ENCODE measurements at places on chromosomes 12 and 14. TPM values are rescaled to one million over a fixed set of nuclear protein-coding genes. Genes with fewer than 3 reads are reported as not detected.
A peak's percentile ranks its signal among the peaks of the same experiment; 100 is the strongest.

RGS6 gene
- total RNA-seq, result 23.0 TPM

KSR2 gene
- total RNA-seq, result not detected

GRCh38 chr14:65922142-65922541, 509.6 kb downstream of the FUT8 start:
- no peak overlapping the region for H3K27ac ChIP-seq
- H3K36me3 ChIP-seq, result no peaks in the 10 kb centered on the region
- no peak for DNase-seq
- H3K27me3 ChIP-seq, result peaks cover 81% of the 10 kb centered on the region

KLHDC1 gene
- 10.0 TPM for total RNA-seq

GRCh38 chr14:46051796-46052195, 599.8 kb downstream of the RPL10L start:
- H3K36me3 ChIP-seq, result no peaks in the 10 kb centered on the region
- no peak for DNase-seq
- H3K4me3 ChIP-seq, result no peak overlapping the region
- H3K27ac ChIP-seq, result no peak overlapping the region

DNA sequence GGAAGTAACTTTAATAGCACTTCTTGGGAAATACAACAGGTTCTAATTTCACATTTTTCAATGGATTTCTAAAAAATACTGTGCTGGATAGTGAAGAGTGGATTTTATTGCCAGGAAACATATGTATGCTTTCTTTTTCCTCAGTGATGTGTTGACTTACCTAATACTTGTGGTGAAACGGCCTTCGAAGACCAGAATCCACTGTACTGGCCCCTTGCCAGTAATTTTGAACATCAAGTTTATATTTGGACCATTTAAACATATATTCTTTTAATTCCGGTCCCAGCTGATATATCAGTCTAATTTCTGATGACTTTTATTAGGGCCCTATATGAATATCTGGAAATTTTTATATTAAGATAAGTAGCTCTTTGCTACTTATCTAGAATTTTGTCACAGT, 1.8 kb downstream of the MSRB3 start:
- peak overlapping the region; percentile 94 for H3K4me3 ChIP-seq
- DNase-seq, result no peak
- no peaks in the 10 kb centered on the region for H3K27me3 ChIP-seq
- no peak overlapping the region for H3K27ac ChIP-seq

ANG gene
- total RNA-seq, result 3.7 TPM

TAS2R50 gene
- 0.47 TPM for total RNA-seq

GRCh38 chr12:25957793-25958427, 572 bp upstream of the RASSF8 start:
- H3K27me3 ChIP-seq, result no peaks in the 10 kb centered on the region
- H3K27ac ChIP-seq, result peak overlapping the region; percentile 99
- H3K4me3 ChIP-seq, result peak overlapping the region; percentile 90
- H3K36me3 ChIP-seq, result peaks cover 14% of the 10 kb centered on the region
- no peak for DNase-seq

DNA sequence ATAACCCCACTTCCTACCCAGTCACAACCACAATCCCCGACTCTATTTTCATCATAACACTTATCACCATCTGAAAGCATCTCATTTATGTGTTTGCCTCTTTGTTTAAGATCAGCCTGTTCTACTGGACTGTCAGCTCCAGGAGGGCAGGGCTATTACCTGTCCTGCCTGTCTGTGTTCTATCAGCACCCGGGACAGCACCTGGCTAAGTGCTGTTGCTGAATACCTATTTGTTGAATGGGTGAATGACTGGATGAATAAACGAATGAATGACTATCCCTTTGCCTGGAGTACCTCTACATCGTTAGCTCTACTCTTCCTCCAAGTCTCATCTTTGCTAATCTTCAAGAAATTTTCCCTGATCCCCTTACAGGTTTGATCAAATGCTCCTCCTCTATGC, 69.0 kb downstream of the WSCD2 start:
- DNase-seq, result no peak
- H3K36me3 ChIP-seq, result no peaks in the 10 kb centered on the region
- no peak overlapping the region for H3K4me3 ChIP-seq
- no peak overlapping the region for H3K27ac ChIP-seq
- H3K4me1 ChIP-seq, result no peaks in the 10 kb centered on the region

CLMN gene
- 3.7 TPM for total RNA-seq

DNA sequence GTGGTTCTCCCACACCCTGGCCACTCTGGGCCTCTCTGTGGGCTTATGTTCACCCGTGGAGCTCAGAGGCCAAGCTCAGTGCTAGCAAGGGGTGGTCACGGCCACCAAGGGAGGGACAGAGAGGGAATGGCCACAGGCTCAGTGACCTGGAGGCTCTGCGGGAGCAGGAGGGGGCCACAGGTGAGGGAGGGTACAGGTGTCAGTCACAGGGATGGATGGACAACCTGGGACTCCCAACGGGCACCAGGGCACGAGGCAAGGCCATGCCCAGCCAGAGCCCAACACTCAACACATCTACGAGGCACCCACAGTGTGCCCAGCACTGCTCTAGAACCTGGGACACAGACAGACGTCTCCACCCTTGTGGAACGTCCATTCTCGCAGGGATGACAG, 11.3 kb downstream of the NCOR2 start:
- H3K27ac ChIP-seq, result no peak overlapping the region
- no peaks in the 10 kb centered on the region for H3K27me3 ChIP-seq
- DNase-seq, result no peak

DNA sequence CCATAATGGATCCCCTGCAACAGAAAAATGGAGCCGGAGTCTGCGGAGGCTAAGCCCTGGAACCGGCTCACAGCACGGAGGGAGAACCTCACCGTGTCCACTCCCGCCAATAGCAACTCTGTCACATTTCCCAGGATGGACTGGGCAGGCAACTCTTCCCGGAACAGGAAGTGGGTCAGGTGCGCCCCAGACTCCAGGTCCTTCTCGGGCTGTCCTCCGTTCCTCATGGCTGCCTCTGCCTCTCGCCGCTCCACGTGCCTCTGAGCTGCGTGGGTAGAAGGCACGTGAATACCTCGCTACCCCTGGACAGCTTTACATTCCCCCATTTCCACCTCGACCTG, 2.2 kb downstream of the CYP27B1 start:
- H3K4me1 ChIP-seq, result peaks cover 30% of the 10 kb centered on the region
- peaks cover 55% of the 10 kb centered on the region for H3K27me3 ChIP-seq
- no peak for DNase-seq
- H3K36me3 ChIP-seq, result peaks cover 7% of the 10 kb centered on the region
- peak overlapping the region; percentile 62 for H3K4me3 ChIP-seq
- H3K27ac ChIP-seq, result no peak overlapping the region

MYH6 gene
- total RNA-seq, result 1,823 TPM

- DNase-seq, result no peak
- H3K4me1 ChIP-seq, result no peaks in the 10 kb centered on the region
- no peaks in the 10 kb centered on the region for H3K36me3 ChIP-seq
- no peak overlapping the region for H3K27ac ChIP-seq
- no peak overlapping the region for H3K4me3 ChIP-seq
- H3K27me3 ChIP-seq, result peaks cover 60% of the 10 kb centered on the region
These were observed 38.0 kb upstream of the BDKRB2 start for GRCh38 chr14:96166461-96167223.

DNA sequence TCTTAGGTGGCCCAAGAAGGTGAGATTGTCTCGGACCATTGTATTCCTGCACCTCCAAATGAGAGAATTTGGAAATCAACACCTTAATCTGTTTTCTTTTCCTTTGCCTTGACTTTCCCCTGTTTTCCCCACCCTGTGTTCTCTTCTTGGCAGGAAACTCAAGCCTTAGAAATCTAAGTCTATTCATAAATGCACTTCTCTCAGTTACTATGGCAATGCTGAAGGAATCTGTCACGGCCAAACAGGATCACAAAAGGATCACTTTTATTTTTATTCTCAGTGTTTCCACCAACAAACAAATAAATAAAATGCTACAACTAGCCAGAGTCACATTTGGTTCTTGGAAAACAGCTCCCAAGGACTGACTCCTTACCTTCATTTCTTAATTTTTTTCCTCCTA, 270.5 kb downstream of the BCAT1 start:
- DNase-seq, result no peak
- H3K4me1 ChIP-seq, result no peaks in the 10 kb centered on the region
- H3K36me3 ChIP-seq, result no peaks in the 10 kb centered on the region
- no peak overlapping the region for H3K4me3 ChIP-seq

TAS2R20 gene
- total RNA-seq, result 0.44 TPM

DNA sequence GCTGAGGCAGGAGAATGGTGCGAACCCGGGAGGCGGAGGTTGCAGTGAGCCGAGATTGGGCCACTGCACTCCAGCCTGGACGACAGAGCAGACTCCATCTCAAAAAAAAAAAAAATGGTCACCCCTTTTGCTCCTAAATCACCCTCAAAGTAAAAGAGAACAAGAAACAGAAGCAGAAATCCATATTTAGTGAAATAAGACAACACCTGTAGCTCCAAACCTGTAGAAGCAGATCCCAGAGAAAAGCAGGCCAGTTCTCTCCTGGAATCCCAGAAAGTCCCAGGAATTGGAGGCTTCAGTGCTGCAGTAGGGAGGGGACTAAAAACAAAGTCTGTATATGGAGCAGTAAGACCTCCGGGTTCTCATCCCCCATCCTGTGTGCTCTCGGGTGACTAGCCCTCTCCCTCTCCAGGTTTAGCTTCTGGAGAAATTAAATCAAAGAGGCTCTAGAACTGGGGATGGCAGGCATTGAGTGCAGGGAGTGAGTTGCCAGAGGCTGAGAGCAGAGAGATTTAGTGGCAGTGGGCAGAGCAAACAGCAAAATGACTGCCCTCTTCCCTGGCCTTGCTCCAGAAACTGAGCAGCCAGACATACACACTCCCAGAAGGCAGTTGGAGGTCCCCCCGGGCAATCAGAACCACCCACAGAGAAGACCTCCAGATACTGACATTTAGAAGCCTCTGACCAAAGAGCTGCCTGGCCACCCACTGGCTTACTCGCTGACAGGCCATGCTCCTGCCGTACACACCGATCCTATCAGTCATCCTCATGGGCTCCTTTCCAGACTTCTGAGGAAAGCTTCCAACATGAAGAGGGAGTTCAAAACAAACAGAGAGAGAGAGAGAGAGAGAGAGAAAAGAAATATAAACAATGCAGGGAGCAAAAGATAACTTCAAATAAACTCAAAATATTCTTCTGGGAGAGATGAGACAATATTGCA, 6.3 kb upstream of the MLXIP start:
- DNase-seq, result peak; percentile 46
- peak overlapping the region; percentile 86 for H3K27ac ChIP-seq
- no peaks in the 10 kb centered on the region for H3K27me3 ChIP-seq
- H3K36me3 ChIP-seq, result no peaks in the 10 kb centered on the region
- H3K4me3 ChIP-seq, result peak overlapping the region; percentile 25

DNA sequence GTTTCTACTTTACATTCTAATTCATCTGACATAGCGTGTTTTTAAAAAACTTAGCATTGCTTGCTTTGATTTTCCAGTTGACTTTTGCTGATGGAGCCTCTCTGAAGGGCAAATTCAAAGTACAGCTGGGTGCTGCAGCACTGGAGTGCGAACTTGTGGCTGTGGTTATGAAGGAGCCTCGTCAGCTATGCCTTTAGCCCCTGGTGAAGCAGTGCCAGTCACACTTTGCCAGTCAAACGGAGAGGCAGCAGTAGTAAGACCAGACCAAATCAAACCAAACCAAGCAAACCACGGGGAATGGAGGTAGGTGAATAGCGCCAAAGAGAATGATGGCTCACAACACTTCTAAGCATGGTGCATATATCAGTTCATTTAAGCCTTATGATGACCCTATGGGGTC, 15.1 kb upstream of the SLC38A2 start:
- H3K4me1 ChIP-seq, result peaks cover 56% of the 10 kb centered on the region
- H3K27ac ChIP-seq, result peak overlapping the region; percentile 100
- no peak overlapping the region for H3K4me3 ChIP-seq
- H3K27me3 ChIP-seq, result no peaks in the 10 kb centered on the region

GRCh38 chr12:71007020-71007419, 86.5 kb upstream of the PTPRR start:
- no peaks in the 10 kb centered on the region for H3K4me1 ChIP-seq
- H3K27ac ChIP-seq, result no peak overlapping the region
- no peak for DNase-seq

CRACR2A gene
- total RNA-seq, result 7.6 TPM

DNA sequence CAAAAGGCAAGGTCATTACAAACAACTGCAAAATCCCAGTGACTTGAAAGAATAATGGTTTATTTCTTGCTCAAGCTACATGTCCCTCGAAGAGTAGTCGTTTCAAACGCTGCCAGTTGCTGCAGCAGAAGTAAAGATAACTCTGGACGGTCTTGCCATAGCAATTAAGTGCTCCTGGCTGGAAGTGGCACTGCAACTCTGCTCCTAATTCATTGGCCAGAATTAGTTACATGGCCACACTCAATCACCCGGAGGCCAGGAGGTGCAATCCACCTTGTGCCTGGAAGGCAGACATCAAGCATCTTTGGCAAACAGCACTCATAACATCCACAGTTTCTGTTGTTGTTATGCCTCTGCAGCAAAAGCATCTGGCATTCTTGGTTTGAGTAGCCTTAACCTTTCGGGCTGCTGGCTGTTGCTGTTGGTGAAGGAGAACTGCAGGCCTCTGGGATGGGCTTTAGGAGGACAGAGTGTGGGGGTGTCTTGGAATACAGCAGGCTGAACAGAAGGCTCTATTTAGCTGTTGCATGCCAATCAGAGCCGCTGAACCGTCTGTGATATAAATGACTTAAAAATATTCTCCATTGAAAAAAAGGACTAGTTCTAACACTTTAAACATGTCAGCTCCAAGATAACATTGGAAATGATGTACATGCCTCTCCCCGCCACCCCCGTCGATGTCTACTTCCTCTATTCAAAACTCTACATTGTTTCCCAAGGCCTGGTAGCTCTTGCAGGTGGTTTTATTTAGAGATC, 123.5 kb upstream of the DYRK2 start:
- no peak overlapping the region for H3K27ac ChIP-seq
- DNase-seq, result no peak
- H3K4me1 ChIP-seq, result no peaks in the 10 kb centered on the region
- H3K27me3 ChIP-seq, result no peaks in the 10 kb centered on the region

- no peak overlapping the region for H3K4me3 ChIP-seq
- H3K36me3 ChIP-seq, result no peaks in the 10 kb centered on the region
- peaks cover 27% of the 10 kb centered on the region for H3K4me1 ChIP-seq
- no peaks in the 10 kb centered on the region for H3K27me3 ChIP-seq
These were observed 68.7 kb downstream of the CCDC88C start for GRCh38 chr14:91348845-91349465.

- H3K4me1 ChIP-seq, result peaks cover 6% of the 10 kb centered on the region
- no peaks in the 10 kb centered on the region for H3K27me3 ChIP-seq
- H3K27ac ChIP-seq, result no peak overlapping the region
- DNase-seq, result no peak
- no peaks in the 10 kb centered on the region for H3K36me3 ChIP-seq
These were observed 67.0 kb upstream of the RD3L start for GRCh38 chr14:104009297-104009696.
